ENCODE measurements at places on chromosomes 16 and 17. TPM values are rescaled to one million over a fixed set of nuclear protein-coding genes. Genes with fewer than 3 reads are reported as not detected.

The ICAM2 gene
- 249 TPM for total RNA-seq

The SKAP1 gene
- 4.8 TPM for total RNA-seq

The KRTAP4-3 gene
- total RNA-seq: not detected

The GINS3 gene
- total RNA-seq: 4.3 TPM

The SLC2A4 gene
- 1.9 TPM for total RNA-seq

The DRC3 gene
- total RNA-seq: 1.3 TPM

The IRX3 gene
- total RNA-seq: under 0.01 TPM

The ITGA2B gene
- 80.8 TPM for total RNA-seq

The SOCS1 gene
- 6.2 TPM for total RNA-seq

The ERN2 gene
- total RNA-seq: 0.54 TPM

The CCL8 gene
- total RNA-seq: not detected
